ENCODE measurements at places on chromosomes 2 and 18.

- no peak for DNase-seq
Measured at GRCh38 chr18:33744032-33744697, 166.1 kb downstream of the ASXL3 start.

- DNase-seq, result no peak
Measured at GRCh38 chr2:138640921-138641676, 139.1 kb downstream of the NXPH2 start.

DNA sequence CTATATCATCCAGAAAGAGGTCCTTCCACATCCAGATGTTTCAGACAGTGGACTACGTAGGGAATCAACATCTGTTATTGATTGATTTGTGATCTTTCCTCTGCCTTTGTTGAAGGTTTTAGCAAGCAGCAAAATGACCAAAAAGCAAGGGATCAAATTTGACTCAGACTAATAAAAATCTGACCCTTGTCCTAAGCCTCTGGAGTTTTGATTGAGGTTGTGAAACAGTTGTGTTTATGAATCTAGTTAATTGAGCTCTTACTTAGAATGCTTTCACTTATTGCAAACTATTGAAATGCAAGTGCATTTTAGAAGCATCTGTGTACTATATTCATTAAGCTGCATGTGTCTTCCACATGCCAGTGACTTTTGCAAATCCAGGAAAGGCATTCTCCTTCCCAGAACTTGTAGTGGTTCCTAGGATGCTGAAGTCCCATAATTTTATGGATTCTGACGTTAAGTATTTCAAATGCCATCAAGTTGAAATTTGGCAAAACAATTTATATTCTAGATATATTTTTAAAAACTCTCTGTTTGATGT lies 116.0 kb downstream of the MTX2 start:
- DNase-seq, result no peak

- DNase-seq, result no peak
Measured at GRCh38 chr18:55763298-55763697, 175.3 kb upstream of the TCF4 start.

- no peak for DNase-seq
Measured at GRCh38 chr2:121856360-121856759, 100.9 kb downstream of the TSN start.

GRCh38 chr2:133107058-133107815 lies 437.2 kb upstream of the LYPD1 start:
- DNase-seq, result no peak
